ENCODE measurements at places on chromosomes 6 and 20.
A peak's percentile ranks its signal among the peaks of the same experiment; 100 is the strongest.

DNA sequence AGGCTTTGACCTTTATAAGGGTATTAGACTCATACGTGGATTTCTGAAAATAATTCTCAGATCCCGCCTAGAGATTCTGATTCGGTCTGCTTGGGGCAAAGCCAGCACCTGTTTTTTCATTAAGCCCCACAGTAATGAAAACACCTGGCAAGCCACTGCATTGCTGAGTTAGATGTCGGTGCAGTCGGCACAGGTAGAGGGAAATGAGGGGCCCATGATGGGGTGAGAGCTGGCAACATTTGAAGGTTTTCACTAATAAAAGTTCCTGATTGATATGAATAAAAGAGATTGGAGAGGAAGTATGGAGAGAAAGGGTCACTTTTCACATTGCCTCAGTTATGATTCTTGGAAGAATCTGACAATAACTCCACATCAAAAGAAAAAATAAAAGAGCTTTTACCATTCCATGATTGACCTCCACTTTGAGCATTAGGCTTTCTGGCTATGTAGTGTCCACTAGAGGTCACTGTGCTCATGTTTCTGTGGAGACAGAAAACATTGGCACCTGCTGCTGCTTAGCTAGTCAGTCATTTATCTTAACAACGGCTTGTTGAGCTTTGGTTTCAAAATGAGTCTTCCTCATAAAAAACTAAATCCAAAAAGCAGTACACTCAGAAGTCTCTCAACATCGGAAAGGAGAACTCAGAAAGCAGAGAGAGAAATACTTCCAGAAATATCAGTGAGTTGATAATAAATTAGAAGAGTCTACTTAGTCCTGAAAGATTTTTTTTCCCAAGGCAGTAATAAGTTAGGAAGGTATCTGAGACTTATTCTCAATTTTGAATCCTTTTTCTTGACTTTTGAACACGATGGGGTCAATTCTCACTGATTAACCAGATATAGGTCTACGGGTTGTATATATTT lies 53.3 kb upstream of the KLHL31 start:
- peak; percentile 78 for DNase-seq

- DNase-seq = no peak
Observed at GRCh38 chr20:43183536-43184070, 6.1 kb downstream of the PTPRT start.

DNA sequence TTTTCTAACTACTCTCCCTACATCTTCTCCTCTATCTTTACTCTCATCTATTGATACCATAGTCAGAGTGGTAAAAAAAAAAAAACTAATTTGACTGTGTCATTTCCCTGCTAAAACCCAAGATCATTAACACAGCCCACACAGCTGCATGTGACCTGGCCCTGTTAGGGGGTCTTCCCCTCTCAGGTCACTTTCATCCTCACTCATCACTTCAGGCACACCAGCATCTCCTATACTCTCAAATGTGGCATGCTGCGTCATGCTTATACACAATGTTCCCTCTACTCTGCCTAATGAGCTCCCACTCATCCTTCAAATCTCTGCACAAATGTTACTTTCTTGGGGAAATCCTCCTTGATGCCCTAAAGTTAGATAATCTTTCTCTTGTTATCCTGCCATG lies 86.8 kb downstream of the CDK19 start:
- DNase-seq = no peak

- no peak for DNase-seq
Observed at GRCh38 chr20:59448851-59449444, 148.5 kb downstream of the EDN3 start.

GRCh38 chr20:48720256-48720985 lies 107.4 kb downstream of the PREX1 start:
- no peak for DNase-seq

DNA sequence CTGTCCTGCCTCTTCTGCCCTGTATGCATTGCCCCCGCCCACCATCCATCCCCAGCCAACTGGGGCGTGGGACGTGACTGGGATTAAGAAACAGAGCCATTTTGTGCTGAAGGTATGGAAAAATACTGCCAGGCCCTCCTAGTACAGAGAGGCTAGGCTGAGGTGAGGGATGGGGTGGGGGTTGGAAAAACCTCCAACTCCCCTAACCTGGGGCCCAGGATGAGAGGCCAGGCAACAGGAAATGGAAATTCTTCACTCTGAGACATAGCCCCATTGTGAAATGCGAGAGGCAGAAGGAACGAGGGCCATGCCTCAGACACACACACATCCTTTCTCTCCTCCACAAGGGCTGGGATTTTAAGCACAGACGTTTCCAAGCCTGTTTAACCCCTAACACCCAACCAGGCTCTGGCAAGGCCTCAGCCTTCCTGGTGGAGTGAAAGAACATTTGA lies 19.9 kb downstream of the KCNK5 start:
- DNase-seq = no peak

DNA sequence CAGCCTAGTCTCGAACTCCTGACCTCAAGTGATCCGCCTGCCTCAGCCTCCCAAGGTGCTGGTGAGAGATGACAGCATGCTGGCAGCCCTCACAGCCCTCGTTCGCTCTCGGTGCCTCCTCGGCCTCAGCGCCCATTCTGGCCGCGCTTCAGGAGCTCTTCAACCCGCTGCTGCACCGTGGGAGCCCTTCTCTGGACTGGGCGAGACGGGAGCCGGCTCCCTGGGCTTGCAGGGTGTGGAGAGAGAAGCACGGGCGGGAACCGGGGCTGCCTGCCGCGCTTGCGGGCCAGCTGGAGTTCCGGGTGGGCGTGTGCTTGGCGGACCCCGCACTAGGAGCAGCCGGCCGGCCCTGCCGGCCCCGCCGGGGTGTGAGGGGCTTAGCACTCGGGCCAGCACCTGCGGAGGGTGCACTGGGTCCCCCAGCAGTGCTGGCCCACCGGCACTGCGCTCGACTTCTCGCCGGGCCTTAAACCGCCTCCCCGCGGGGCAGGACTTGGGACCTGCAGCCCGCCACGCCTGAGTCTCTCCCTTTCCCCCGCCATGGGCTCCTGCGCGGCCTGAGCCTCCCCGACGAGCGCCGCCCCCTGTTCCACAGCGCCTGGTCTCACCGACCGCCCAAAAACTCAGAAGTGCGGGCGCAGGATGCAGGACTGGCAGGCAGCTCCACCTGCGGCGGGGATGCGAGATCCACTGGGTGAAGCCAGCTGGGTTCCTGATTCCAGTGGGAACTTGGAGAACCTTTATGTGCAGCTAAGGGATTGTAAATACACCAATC lies 31.5 kb upstream of the RANBP9 start:
- no peak for DNase-seq

GRCh38 chr20:35005463-35005961 lies 49.8 kb downstream of the MYH7B start:
- no peak for DNase-seq

DNA sequence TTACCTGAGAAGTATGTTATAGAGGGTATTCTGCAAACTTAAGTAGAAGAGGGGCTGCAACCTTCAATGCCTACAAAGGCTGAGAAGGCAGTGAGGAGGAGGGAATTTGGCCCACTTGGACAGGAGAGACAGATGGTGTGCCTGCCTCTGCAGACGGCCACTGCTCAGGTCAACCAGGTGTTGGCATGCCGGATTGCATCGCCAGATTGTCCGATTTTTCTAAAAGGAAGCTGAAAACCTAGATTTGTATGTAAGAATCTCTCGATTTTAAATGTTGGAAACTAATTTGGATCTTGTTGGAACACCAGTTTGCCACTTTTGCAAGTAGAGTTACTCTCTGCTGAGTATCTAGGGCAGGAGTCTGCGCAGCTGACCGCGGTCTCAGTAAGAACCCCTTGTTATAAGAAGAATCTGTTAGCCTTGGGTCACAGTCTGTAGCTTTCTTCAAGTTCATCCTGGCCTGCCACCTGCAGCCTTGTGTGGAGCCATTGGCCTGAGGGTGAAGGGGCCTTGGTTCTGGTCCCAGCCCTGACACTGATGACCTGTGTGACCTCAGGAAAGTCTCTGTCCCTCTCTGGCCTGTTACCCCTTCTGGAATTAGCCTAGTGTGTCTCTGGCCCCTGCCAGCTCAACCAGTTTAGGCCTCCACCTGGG lies 54.4 kb downstream of the TGM2 start:
- DNase-seq = no peak

- DNase-seq = no peak
Observed at GRCh38 chr20:37758332-37758731, 64.5 kb downstream of the CTNNBL1 start.

- DNase-seq = no peak
Observed at GRCh38 chr6:35808688-35809087, 3.5 kb downstream of the LHFPL5 start.

GRCh38 chr20:55947701-55948100 lies 57.6 kb downstream of the CBLN4 start:
- DNase-seq = no peak

GRCh38 chr6:6004390-6004995 lies 2.2 kb downstream of the NRN1 start:
- DNase-seq = no peak

GRCh38 chr6:111980143-111980542 lies 73.8 kb upstream of the CCN6 start:
- no peak for DNase-seq

DNA sequence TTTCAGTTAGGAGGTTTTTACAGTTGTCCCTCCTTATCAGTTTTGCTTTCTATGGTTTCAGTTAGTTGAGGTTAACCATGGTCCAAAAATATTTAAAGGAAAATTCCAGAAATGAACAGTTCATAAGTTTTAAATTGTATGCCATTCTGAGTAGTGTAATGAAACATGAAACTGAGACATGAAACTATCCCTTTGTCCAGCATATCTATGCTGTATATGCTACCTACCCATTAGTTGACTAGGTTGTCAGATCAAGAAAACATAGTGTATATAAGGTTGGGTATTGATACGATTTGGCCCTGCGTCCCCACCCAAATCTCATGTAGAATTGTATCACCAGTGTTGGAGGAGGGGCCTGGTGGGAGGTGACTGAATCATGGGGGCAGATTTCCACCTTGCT lies 39.1 kb downstream of the VGLL2 start:
- no peak for DNase-seq

GRCh38 chr6:89050155-89050554 lies 30.4 kb upstream of the PNRC1 start:
- peak; percentile 78 for DNase-seq
